ENCODE measurements at places on chromosomes 6 and 20.

DNA sequence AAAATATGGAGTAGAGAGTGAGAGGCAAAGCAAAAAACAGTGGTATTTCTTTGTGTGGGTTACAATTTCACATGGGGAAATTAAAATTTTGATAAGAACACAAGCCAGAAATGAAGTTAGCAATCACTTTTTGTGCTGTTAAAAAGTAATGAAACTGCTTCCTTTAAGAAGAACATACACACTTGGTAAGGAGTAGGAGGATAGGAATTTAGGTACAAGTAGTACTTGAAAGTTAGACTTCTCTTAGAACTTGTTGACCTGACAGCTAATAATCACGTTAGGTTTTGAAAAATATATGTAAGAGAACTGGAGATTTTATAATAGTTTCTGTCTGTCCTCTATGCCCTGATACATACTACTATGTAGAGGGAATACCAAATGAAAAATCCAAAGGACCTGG lies 260.8 kb downstream of the ADGRB3 start:
- no peak for DNase-seq

DNA sequence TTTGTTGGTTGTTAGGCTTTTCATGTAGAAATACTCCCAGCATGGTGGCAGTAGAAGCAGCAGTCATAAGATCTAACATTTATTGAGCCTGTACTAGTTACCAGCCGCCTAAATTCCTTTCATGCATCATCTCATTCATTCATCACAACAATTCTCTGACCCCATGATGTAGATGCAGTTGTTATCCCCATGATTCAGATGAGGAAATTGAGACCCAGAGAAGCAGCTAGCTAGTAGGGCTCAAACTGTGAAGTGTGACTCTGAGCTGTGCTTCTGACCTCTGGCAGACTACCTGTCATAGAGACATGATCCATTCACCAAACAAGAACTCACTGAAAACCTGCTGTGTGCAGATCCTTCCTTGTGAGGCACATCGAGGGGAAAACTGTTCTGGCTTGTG lies 16.9 kb downstream of the RREB1 start:
- DNase-seq = no peak

DNA sequence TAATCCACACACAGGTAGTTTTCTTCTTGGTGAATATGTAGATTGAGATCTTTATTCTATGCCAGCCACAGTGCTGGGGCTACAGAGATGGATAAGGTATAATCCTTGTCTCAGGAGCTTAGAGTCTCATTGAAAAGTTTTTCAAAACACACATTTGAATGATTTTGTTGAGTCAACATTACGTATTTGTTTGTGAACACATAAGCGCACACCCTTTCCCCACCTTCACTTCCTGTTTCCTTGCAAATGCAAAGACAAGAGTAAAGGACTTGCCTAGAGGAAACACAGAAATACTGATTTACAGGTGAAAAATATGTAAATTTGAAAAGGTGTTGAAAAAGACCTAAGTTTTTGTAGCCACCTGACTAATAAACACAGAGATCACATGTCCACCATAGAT lies 27.8 kb downstream of the VAPB start:
- DNase-seq = no peak

DNA sequence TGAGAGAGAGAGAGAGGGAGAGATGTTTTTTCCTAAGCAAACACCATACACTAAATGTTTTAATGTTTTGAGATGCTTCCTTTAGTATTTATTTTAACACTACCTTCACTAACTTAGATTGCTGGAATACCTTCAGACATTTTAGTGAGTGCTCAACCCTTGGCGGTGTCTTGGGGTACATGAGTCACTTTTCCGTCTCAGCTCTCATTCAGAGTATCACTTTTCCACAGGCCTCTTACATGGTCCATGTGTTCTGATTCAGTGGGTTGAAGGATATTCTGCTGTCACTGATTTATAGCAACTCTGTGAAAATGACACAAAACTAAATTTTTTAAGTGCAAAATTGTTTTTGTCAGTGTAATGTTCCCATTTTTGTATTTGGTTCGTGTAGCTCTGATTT lies 217.9 kb downstream of the CLVS2 start:
- DNase-seq = no peak

DNA sequence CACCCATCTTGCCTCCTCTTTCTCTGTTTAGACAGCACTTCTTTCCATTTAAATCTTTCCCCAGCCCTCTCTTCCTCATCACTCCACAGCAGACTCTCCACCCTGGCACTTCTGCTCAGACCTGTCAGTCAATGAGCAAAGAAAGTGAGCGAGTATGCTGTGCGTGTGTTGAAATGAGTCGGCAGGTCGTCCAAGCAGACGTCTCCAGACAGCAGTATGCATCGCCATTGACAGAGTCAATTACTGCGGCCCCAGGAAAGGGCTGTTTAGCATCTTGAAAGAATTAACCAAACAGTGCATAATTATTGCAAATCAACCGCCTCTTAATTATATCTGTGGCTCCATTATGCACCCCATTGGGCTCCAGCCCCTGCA lies 54.8 kb upstream of the KCNG1 start:
- DNase-seq = no peak

GRCh38 chr6:118875672-118876071 lies 18.3 kb upstream of the ASF1A start:
- DNase-seq = no peak

DNA sequence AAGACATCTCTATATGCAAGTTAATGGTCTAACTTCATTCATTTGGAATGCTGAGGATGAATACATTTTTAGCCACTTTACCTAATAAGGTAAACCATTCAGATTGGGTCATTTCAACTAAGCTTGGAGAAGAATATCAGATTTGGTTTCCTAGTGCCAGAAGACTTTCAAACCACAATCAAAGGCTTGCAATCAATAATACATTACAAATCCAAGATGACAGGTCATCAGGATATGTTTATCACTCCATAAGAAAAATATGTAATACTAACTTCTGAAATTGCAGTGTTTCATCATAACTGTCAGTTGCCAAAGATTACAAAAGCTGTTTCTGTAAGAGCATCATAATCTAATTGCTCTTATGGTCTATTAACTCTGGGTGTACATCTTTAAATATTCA lies 654.0 kb downstream of the COL12A1 start:
- DNase-seq = no peak

GRCh38 chr20:6908673-6909072 lies 141.2 kb downstream of the BMP2 start:
- DNase-seq = no peak

- DNase-seq = no peak
Measured at GRCh38 chr6:90039911-90040310, 145.6 kb downstream of the GJA10 start.

GRCh38 chr6:17423026-17423425 lies 29.6 kb downstream of the CAP2 start:
- peak; percentile 36 for DNase-seq

DNA sequence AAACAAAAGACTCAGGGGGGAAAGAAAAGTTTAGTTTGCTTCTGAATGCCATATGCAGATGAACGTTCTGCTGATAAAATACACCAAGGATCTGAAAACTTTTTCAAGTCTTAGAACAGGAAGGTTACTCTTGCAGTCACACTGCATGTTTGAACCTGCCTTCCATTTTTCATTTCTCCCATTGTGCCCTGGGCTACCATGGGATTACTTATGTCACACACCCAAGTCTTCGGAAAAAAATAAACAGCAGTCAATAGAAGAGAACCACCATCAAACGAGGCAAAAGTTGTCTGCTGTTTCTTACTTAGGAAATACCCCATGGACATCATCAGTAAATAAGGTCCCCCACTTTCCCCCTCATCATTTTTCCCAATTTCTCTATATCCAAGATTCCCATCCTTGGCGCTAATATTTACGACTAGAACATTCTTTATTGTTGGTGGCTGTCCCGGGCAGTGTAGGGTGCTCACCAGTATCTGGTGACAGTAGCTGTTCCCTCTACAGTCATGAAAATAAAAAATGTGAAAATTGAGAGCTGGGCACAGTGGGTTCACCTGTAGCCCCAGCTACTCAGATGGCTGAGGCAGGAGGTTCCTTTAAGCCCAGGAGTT lies 202.5 kb downstream of the BCAS1 start:
- DNase-seq = no peak

- DNase-seq = no peak
Measured at GRCh38 chr6:65988006-65988405, 281.0 kb upstream of the EYS start.

- DNase-seq = no peak
Measured at GRCh38 chr20:39210341-39211036, 248.3 kb downstream of the DHX35 start.

GRCh38 chr6:100549406-100550167 lies 84.9 kb upstream of the SIM1 start:
- DNase-seq = no peak

GRCh38 chr6:133890711-133891148 lies 1.8 kb downstream of the TCF21 start:
- DNase-seq = no peak

- no peak for DNase-seq
Measured at GRCh38 chr6:167401525-167402194, 76.8 kb downstream of the TTLL2 start.

- no peak for DNase-seq
Measured at GRCh38 chr20:18835466-18836256, 22.1 kb downstream of the SCP2D1 start.

DNA sequence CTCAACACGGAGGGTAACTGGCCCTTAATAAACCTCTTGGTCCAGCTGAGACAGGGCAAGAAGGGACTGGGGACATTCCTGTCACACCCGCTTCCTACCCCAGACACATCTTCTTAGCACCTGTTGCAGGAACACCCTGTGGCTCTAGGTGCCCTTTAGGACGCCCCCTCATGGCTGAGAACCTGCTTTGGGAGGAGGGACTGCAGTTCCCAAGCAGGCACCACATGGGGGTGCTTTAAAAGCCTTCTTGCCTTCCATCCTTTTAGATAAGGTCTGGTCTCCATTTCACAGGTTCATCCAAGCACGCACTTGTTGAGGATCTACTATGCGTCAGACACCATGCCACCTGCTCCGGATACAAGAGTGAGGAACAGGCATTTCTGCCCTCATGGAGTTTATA lies 26.6 kb downstream of the NSFL1C start:
- DNase-seq = no peak

GRCh38 chr6:17156112-17156921 lies 54.5 kb downstream of the STMND1 start:
- DNase-seq = peak; percentile 65

DNA sequence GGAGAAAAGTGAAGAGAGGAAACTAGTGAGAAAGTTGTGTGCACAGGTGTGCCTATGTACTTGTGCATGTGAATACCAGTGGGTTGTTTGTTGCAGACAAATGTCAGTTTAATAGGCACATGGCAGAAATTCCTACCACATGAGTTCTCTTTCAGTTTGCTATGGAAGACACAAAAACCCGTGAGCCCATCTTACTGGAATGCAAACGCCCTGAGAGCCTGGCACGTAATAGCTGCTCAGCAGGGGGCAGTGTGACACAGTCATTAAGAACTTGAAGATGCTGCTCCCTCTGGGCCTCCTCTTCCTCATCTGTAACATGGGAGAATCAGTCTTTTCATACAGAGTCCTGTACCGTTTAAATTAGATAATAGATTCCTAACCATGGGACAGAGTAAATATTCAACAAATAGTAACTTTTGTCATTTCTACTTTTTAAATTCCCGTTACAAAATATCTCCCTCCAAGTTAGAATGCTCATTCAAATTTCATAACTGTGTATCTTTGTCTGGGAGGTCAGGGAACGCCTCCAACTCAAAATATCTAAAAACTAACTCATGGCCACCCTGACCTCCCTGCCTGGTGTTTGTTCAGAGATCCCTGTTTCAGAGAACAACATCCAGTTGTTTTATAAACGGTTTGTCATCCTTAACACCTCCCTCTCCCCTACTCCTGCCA lies 802.9 kb downstream of the MAFB start:
- peak; percentile 59 for DNase-seq

GRCh38 chr6:75166773-75167172 lies 39.1 kb downstream of the COL12A1 start:
- no peak for DNase-seq

DNA sequence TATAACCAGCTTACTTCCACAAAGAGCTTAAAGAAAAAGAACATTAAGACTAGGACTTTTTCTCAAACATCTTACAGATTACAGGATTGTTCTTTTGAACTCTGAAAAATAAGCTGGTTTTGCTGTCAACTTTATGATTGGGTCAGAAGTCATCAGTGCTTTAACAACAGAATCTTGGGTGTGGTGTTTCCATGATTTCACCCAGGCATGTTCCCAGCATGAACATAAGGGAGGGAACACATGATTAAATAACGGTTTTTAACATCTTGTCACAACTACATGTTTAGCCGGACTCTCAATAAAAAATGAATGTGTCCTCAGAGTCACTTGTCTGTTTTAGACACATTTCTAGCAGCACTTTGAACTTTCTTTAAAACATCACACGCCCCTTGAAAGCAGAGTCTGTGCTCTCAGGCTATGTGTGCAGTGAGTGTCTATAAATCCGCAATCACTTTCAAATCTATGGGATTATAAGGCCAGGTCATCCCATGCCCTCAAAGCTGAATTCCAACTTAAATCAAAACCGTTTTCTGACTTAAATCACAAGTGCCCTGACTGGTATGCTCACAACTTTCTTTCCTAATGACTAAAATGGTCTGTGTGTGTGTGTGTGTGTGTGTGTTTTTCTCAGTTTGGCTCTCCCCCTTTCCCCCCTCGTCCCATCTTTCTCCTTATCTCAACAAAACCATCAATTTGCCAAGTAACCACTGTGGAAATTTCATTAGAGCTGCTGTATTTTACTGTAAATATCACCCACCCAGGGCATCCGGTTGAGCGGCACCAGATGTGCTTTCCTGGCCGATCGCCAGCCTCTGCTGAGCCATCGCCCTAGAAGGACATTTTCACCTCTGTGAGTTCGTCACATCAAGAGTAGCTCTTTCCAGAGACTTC lies 216.8 kb upstream of the DTNBP1 start:
- peak; percentile 64 for DNase-seq

- DNase-seq = no peak
Measured at GRCh38 chr6:127514773-127515227, 4.3 kb downstream of the MTCL3 start.

DNA sequence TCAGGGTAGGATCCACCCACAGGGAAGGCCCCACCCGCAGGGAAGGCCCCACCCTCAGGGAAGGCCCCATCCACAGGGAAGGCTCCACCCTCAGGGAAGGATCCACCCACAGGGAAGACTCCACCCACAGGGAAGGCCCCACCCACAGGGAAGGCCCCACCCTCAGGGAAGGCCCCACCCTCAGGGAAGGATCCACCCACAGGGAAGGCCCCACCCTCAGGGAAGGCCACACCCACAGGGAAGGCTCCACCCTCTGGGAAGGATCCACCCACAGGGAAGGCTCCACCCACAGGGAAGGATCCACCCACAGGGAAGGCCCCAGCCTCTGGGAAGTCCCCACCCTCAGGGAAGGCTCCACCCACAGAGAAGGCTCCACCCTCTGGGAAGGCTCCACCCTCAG lies 40.5 kb downstream of the KCNQ2 start:
- DNase-seq = no peak

Measured in COLO829 (cell line).